ENCODE measurements at places on chromosomes 11 and 22. TPM values are rescaled to one million over a fixed set of nuclear protein-coding genes. Genes with fewer than 3 reads are reported as not detected.
A peak's percentile ranks its signal among the peaks of the same experiment; 100 is the strongest.

The GP1BB gene
- total RNA-seq, result not detected

The ATG16L2 gene
- total RNA-seq, result 29.1 TPM

The KIRREL3 gene
- 0.15 TPM for total RNA-seq

The IGLL1 gene
- not detected for total RNA-seq

The TNNT3 gene
- total RNA-seq, result not detected

The OR9G1 gene
- total RNA-seq, result not detected

The VPREB1 gene
- total RNA-seq, result not detected

The C22orf31 gene
- not detected for total RNA-seq

The TBX10 gene
- not detected for total RNA-seq

- no peak for DNase-seq
Observed at GRCh38 chr22:42214633-42215415, 55.6 kb downstream of the TCF20 start.

DNA sequence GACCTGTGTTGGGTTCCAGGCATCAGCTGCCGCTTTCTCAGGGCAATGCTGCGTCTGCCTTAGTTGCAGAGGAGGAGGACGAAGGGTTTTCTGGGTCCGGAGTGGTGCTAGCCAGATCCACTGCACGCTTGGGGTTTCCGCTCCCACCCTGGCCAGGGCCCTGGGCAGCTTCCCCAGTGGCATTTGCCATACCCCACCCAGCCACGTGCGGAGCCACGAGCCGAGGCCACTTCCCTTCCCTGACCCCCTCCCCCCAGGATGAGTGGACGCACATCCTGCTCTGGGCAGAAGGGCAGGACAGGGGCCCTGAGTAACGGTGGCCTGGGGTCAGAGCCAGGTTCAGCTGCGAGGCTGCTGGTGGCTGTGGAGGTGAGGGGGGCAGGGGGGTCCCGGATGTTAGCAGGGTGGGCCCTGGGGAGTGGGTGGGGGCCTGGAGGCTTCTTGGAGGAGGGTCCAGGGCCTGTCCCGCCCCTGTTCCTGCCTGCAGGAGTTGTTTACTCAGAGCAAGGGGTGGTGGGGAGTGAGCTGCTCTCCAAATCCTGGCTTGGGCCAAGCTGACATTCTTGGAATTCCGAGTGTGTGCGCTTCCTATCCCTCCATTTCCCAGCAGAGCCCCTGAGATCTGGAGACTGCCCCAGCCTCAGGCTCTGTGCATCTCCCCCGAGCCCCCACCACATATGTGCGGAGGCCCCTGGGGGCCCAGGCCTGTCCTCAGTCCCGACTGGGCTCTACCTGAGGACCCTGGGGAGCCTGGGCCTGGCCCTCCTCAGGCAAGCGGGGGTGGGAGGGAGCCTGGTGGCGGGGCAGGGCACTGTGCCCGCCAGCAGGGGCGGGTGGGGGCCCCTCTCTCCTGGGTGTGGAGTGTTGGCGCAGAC lies 1.4 kb downstream of the TSPAN4 start:
- peak; percentile 60 for DNase-seq

GRCh38 chr22:45009606-45010531 lies at the start of gene PHF21B:
PHF21B (minus strand) TSS chr22:45010005; CDS start chr22:45009549, 456 bp downstream.
- DNase-seq, result peak; percentile 13

DNA sequence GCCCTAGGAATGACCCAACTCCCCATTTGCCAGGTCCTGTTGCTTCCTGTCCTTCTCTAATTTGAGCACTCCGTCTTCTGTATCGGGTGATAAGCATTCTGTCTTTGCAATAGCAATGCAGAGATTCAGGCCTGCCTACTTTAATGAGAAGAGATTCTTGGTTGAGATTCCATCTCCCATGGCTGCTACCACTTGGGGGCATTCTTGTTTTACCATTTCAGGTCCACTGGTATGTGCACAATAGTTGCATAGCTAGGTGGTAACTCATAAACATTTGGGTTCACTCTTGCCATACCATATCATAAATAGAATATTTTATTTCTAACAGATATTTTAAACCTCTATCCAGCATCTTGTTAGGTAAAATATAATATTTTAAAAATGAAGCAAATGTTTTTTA lies 34.4 kb upstream of the CALCB start:
- DNase-seq, result no peak

DNA sequence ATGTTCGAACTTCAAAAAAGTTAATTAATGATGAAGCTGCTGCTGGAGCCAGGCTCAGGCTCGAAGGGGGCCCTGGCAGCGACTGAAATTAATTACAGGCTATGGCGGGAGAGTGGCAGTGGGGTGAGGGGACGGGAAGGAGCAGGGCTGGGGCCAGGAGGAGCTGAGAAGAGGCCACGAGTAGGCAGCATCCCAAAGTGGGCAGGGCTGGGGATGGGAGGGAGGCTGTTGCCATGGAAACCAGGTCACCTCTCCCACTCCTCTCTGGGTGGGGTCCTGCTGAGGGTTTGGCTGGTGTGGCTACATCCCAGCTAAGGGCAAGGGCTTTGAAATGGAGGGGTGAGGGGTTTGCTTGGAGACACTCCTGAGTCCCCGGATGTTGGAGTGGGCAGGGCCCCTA lies 23.9 kb downstream of the CACNA1I start:
- DNase-seq, result no peak

DNA sequence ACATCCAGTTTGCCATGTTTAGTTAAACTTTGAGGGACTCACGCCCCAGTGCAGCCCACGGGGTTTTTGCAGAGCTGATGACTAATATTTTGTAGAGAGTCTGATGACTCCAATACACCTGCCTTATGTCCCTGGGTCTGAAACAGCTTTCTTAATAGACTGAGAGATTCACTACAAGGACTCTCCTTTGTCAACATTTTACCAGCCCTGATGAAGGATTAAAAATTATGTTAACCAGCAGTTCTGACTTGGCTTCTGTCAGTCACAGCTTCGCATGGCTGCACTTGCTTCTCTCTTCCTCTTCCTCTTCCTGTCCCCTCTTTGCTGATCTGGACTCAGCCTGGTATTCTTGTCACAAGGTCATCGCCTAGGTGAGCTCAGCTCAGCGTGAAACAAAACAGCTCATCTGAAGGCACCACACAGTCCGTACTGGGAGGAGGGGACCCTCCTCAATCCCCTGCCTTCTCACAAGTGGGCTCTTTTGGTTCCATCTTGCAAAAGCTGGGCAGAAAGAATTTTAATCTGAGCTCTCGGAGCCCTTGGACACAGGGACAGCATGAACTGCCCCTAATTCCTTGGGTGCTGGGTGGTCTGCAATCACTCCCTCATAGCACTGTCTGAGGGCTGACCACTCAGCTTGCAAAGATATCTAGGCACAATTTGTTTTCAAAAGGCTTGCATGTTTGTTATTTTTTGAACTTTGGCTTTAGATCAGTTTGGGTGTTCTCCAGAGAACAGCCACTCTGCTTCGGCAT lies 38.1 kb upstream of the POU2AF1 start:
- no peak for DNase-seq

GRCh38 chr11:6635082-6635932 lies 16.1 kb upstream of the TPP1 start:
- no peak for DNase-seq

GRCh38 chr11:65215441-65216076 lies 33.8 kb downstream of the CAPN1 start:
- no peak for DNase-seq

DNA sequence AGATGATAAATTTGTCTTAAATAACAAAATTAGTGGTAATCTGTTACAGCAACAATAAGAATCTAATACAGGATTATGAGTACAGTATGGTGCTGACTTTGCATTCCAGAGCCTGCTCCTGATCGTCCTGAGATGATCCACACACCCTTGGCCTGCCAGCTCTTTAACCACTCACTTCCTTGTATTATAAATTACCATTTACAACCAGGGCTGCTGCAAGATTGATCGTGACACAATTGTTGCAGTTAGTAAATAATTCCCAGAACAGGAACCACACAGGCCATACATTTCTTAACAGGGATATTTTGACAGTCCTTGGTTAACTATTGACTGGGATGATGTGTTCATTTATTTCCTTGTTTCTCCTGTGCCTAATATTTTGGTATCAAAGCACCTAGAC lies 3.8 kb upstream of the CBLIF start:
- DNase-seq, result peak; percentile 68

- DNase-seq, result no peak
Observed at GRCh38 chr11:46698597-46698996, 1.8 kb downstream of the ARHGAP1 start.

GRCh38 chr11:95084509-95084908 lies 5.1 kb upstream of the ENDOD1 start:
- DNase-seq, result no peak

GRCh38 chr11:46281371-46281831 lies 3.9 kb downstream of the CREB3L1 start:
- no peak for DNase-seq

DNA sequence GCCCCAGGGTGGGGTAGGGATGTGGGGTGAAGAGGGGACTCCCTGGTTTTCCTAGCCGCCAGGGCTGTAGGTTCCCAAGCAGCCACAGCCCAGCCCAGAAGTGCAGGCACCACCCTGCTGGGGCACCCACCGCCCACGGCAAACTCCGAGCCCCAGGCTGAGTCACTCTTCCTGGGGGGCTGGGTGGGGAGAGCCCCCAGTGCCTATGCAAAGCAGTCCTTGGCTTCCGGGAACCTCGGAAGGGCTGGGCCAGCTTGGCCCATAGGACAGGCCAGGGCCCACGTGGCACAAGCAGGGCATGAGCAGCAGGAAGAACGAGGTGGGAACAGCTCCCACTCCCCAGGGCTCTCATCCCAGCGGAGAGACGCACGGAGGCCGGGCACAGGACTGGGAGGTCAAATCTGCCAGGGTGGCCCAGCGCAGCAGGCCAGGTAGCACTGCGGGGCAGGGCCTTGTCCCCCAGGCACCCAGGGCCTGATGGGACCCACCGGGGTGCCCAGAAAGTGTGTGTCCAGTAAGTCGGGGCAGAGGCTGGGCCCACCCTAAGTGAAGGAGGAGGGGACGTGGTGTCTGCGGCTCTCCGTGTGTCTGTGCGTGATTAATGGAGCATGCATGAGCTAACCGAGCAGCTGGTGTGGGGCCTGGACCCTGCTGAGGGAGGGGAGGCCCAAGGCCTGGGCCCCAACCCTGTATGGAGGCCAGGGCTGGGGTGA lies 4.6 kb upstream of the IL17REL start:
- peak; percentile 79 for DNase-seq

- no peak for DNase-seq
Observed at GRCh38 chr11:37456746-37457145, 858.7 kb upstream of the RAG2 start.

DNA sequence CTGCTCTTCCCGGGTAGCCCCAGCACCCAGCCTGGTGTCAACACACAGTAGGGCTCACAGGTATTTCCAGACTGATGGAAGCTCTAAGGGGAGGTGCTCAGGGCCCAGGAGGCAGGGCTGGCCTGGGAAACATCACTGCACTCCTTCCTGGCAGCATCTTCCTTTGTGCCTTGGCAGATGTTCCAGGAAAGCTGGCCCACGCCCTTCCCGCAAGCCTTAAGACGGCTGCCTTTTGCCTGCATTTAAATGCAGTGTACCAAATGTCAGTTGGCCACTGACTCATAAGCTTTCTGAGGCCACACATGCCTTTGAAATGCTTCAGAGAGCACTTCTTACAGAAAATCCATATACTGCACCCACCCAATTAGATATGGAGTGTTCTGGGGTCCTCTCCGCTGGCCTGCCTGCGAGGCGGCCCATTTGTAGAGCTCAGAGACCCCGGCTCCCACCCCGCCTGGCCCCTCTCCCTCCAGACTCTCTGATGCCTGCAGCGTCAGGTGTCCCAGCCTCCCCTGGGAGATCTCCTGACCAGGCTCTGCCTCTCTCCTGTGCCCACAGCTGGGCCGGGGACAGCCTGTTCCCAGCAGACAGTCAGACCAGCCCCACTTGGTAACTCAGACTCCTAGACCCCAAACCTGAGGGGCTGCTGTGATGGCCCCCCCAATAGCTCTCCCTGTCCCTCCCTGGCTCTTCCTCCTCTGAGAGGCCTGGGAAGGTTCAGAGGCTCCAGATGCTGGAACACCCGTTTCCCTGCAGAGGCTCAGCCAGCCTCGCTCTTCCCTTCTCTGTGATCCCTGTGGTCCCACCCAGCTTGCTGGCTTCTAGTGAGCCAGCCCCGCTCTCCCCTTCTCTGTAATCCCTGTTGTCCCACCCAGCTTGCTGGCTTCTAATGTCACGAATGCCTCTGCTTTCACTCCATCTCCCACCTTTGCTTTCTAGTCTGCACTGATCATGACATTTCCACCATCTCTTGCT lies 47.6 kb upstream of the THY1 start:
- no peak for DNase-seq

DNA sequence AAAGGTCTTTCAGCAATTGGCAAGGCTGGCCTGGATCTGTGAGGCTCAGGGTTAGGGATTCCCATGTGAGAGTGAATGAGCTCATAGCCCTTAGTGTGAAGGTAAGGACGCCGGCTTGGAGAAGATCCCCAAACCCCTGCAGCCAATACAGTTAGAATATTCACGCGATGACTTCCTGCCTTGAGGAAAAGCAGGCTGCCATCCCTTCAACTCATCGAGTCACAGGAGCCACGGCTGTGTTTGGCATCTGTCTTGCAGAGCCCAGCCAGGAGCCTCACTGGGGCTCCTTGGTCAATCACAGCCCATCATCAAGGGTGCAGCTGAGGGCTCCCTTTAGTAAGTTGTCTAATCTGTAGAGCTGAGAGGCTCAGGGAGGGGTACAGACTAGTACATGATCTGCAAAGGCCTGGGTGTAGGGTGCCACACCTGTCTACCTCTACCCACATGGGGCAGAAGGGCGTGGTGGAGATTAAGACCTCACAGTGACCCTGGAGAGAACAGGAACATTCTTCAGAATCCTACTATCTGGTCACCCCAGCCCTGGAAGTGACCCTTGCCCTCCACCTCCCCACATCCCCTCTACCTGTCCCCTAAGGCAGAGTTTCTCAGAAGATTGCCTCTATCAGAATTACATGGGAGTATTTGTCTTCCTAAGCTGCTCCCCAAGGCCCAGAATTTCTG lies 18.5 kb downstream of the IL10RA start:
- DNase-seq, result no peak

GRCh38 chr11:95925011-95925410 lies 1.1 kb upstream of the MTMR2 start:
- DNase-seq, result no peak

DNA sequence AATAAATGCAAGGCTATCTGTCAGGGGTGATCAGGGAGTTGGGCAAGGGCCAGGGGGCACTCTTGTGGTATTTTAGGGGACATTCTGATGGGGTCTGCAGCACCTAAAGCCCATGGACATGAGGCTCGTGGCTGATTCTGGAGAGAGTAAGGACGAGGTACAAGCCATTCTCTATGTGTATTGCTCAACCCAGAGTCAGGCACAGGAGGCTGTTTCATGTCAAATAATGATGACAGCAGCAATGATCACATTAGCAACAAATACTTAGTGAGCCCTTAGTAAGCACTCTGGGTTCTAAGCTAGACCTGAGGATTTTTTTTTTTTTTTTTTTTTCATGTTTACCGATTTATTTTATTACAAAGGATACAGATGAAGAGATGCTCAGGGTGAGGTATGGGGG lies 83.5 kb upstream of the THY1 start:
- no peak for DNase-seq

GRCh38 chr11:88543902-88544655 lies 206.5 kb upstream of the CTSC start:
- peak; percentile 81 for DNase-seq

- DNase-seq, result no peak
Observed at GRCh38 chr22:33472462-33473344, 414.5 kb upstream of the SYN3 start.
